Activated CD4-positive, alpha-beta T cell treated with anti-CD3 and anti-CD28 coated beads, Interleukin-2, amount 10 ng/mL, durations not matched to agents 7 days and 5 days (primary cell): ENCODE measurements at places on chromosomes 4 and X. TPM values are rescaled to one million over a fixed set of nuclear protein-coding genes. Genes with fewer than 3 reads are reported as not detected.
A peak's percentile ranks its signal among the peaks of the same experiment; 100 is the strongest.

DNA sequence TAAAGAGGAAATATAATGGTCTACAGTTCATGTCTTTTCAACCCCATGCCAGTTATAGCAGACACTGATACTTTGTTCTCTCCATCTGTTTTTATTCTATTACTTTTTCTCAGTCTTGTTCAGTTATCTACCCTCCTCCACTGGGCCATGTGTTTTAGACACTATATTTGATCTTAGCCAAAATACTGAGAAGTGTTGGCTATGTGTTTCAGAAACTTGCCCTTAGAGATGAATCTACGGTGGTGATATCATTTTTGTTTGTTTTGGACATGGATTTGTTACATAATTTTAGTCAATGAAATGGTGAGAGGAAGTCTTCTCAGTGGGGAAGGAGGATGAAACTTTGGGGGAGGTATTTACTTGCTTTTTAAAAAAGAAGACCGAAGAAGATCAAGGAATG, 211.5 kb upstream of the DDX53 start:
- H3K4me3 ChIP-seq, result no peak overlapping the region
- no peak overlapping the region for H3K27ac ChIP-seq
- no peak for DNase-seq

PAGE4 gene
- total RNA-seq, result not detected

- no peaks in the 10 kb centered on the region for H3K27me3 ChIP-seq
- H3K27ac ChIP-seq, result no peak overlapping the region
- no peaks in the 10 kb centered on the region for H3K36me3 ChIP-seq
- no peak overlapping the region for H3K4me3 ChIP-seq
These were observed 508.4 kb upstream of the FTHL17 start for GRCh38 chrX:31580227-31580626.

DNA sequence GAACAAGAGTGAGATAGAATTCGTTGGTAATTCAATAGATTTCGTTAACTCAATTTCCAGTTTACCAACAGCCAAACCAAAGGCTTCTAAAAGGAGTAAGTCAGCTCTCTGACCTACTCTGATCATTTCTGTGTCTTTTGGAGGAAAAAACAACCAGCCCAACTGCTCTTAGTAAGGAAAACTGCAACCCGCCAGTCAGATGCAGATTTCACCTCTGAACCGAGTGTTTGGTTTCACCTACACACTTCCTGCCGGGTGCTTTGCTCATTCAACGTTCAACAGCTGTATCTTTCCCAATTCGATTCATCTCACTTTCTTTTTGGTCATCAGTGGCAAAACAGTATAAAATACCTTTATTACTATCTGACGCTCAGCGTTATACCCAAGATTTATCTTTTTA, 24.5 kb downstream of the TMSB4X start:
- peak overlapping the region; percentile 97 for H3K27ac ChIP-seq
- H3K4me3 ChIP-seq, result peak overlapping the region; percentile 72
- peaks cover 75% of the 10 kb centered on the region for H3K4me1 ChIP-seq

GRCh38 chr4:168852933-168853713, 156.9 kb downstream of the CBR4 start:
- peak overlapping the region; percentile 43 for H3K27ac ChIP-seq
- peaks cover 2% of the 10 kb centered on the region for H3K36me3 ChIP-seq
- H3K4me3 ChIP-seq, result no peak overlapping the region
- peaks cover 45% of the 10 kb centered on the region for H3K4me1 ChIP-seq
- H3K27me3 ChIP-seq, result no peaks in the 10 kb centered on the region

- DNase-seq, result no peak
- no peak overlapping the region for H3K4me3 ChIP-seq
- H3K36me3 ChIP-seq, result peaks cover 7% of the 10 kb centered on the region
- peaks cover 2% of the 10 kb centered on the region for H3K4me1 ChIP-seq
- no peak overlapping the region for H3K27ac ChIP-seq
These were observed 246.1 kb downstream of the NR3C2 start for GRCh38 chr4:148196164-148196563.

GRCh38 chrX:14590216-14590615, 60.9 kb downstream of the GLRA2 start:
- no peaks in the 10 kb centered on the region for H3K4me1 ChIP-seq
- DNase-seq, result no peak
- no peak overlapping the region for H3K27ac ChIP-seq

DNA sequence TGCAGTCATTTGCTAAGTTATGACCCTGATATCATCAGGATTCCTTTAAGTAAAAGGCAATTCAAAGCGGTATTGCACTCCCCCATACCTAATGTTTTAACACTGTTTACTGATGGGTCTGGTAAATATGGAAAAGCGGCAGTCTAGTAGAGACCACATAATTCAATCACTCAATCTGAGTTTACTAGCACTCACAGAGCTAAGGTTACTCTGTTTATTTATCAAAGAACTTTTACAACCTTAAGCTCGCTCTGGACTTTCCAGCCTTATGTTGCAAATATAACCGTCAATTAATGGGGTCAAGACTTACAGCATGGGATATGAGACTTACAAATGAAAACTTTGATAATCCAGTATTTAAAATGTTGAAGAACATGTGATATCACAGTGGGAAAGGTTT, 124.5 kb upstream of the ZCCHC13 start:
- no peak overlapping the region for H3K27ac ChIP-seq
- H3K4me3 ChIP-seq, result no peak overlapping the region
- H3K36me3 ChIP-seq, result no peaks in the 10 kb centered on the region
- H3K4me1 ChIP-seq, result no peaks in the 10 kb centered on the region

IRAK1 gene
- total RNA-seq, result 107 TPM

- H3K27ac ChIP-seq, result no peak overlapping the region
- no peaks in the 10 kb centered on the region for H3K27me3 ChIP-seq
- no peak overlapping the region for H3K4me3 ChIP-seq
- no peaks in the 10 kb centered on the region for H3K36me3 ChIP-seq
- no peaks in the 10 kb centered on the region for H3K4me1 ChIP-seq
- no peak for DNase-seq
These were observed 123.8 kb downstream of the MAD2L1 start for GRCh38 chr4:119942806-119943205.

GRCh38 chr4:7337196-7338058, 97.3 kb downstream of the PSAPL1 start:
- no peak overlapping the region for H3K27ac ChIP-seq
- H3K36me3 ChIP-seq, result no peaks in the 10 kb centered on the region
- H3K4me3 ChIP-seq, result no peak overlapping the region

- H3K4me1 ChIP-seq, result peaks cover 17% of the 10 kb centered on the region
- H3K27ac ChIP-seq, result no peak overlapping the region
- H3K36me3 ChIP-seq, result no peaks in the 10 kb centered on the region
- peak; percentile 35 for DNase-seq
These were observed 130.4 kb upstream of the RADX start for GRCh38 chrX:106481341-106481740.

GRCh38 chr4:113893546-113893945, 85.9 kb downstream of the ARSJ start:
- no peaks in the 10 kb centered on the region for H3K27me3 ChIP-seq
- DNase-seq, result no peak
- no peak overlapping the region for H3K27ac ChIP-seq
- no peaks in the 10 kb centered on the region for H3K36me3 ChIP-seq
- no peak overlapping the region for H3K4me3 ChIP-seq
